Cardiac muscle cell (in vitro differentiated cells and primary cell): ENCODE measurements at places on chromosomes 1 and 21.

DNA sequence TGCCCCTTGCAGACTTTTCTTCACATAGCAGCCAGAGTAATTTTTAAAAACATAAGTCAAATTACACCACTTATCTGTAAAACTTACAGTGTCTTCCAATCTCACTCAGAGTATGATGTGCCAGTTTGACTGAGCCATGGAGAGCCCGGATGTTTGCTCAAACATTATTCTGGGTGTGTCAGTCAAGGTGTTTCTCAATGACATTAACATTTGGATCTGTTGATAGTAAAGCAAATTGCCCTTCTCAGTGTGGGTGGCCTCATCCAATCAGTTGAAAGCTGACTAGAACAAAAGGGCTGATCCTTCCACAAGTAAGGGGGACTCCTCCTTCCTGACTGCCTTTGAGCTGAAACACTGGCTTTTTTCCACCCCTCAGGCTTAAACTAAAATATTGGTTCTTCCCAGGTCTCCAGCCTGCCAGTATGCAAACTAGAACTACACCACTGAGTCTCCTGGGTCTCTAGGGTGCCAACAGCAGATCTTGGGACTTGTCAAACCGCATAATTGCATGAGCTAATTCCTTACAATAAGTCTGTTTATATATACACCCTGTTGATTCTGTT lies 157.9 kb upstream of the CTTNBP2NL start:
- no peak for DNase-seq

GRCh38 chr1:28450561-28450960 lies 55.3 kb upstream of the RCC1 start:
- DNase-seq, result no peak

GRCh38 chr21:21559285-21560045 lies 561.3 kb downstream of the NCAM2 start:
- no peak for DNase-seq

GRCh38 chr1:228216371-228217320 lies 8.8 kb downstream of the OBSCN start:
- no peak for DNase-seq

GRCh38 chr1:153350321-153350957 lies 1.8 kb upstream of the PGLYRP4 start:
- no peak for DNase-seq

GRCh38 chr1:197234581-197234980 lies 33.5 kb upstream of the CRB1 start:
- DNase-seq, result no peak

- no peak for DNase-seq
Measured at GRCh38 chr1:209729436-209729835, 24.8 kb downstream of the HSD11B1 start.

DNA sequence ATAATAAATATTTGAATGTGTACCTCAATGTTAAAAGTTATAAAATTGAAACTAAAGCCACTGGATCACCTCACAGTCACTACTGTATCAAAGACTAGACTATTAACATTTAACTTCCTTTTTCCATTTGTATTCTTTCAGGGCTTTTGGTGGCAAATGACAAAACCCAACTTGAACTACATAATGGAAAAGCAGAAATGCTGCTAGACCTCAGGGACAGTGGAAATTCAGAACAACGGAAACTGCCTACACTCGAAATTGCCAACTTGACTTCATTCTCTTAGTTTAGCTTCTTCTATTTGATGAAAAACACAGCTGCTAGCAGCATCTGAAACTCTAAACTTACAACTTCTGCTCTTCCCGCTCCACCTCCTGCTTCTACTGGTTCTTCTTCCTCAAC lies 34.9 kb upstream of the NTNG1 start:
- no peak for DNase-seq

- no peak for DNase-seq
Measured at GRCh38 chr1:228391411-228392020, 15.1 kb downstream of the TRIM11 start.

DNA sequence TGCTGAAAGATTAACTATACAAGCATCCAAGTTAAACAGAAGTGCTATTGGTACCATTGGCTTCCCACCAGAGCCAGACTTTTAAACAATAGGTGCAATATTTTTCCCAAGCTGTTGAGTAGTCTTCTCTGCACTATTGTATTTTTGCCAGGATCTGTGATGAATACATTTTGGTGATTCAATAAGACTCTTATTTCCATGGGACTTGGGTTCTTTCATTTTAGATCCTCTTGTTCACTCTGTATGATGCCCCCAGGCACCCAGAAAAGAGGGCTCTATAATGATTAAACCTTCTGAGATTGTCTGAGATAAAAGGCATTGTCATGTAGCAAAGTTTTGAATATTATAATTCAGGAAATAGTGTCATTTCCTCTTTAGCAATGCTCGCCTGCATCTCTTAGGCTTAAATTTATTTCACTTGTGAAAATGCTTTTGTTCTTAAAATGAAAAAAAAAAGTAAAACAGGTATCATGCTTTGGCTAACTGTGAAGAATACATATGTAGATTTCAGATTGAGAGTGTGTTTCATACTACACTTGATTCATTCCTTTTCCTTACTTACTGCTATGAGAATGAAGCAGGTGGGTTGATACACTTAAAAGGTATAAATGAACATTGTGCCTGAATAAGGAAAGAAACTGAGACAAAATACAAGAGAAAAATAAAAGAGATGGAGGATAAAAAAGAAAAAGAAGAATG lies 275.0 kb downstream of the HMCN1 start:
- peak; percentile 66 for DNase-seq

DNA sequence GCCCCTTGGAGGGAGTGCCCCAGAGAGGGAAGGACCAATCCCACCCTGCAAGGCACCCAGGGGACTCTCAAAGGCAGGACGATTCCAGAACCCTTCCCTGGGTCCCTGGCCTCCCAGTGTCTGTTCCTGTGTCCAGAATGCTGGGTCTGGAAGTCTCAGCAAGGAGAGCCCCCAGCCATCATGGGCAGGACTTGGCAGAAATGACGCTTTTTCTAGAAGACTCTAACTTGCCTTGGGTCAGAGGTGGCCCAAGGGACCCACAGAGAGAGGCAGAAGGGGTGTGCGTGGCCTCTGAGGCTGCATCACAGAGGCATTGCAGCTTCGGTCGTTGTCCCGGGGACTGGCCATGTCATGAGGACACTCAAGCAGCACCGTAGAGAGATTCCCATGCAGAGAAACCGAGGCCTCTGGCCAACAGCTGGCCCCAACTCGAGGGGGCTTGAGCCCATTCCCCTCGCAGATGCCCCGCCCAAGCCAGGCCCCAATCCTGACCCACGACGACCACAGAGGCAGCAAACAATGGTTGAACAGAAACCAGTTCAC lies 57.8 kb downstream of the WNT9A start:
- no peak for DNase-seq

GRCh38 chr1:112646225-112646624 lies 26.6 kb downstream of the CAPZA1 start:
- no peak for DNase-seq

DNA sequence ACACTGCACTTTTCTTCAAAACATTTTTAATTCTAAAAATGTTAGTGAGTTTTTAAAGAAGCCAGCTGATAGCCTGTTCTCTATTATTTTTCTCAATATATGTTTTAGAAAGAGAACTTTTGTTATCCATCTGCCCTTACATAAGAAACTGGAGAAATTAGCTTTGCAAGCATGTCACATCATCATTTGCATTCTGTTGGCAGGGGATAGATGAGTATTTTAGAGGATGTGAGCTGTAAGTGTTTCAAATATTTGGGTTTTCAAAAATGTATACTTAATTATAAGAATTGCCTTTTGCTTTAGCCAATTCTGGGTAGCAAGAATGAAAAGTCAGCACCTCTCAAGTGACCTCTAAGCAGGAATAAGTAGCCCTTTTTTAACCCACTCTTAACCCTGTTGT lies 7.4 kb downstream of the NFIA start:
- no peak for DNase-seq

GRCh38 chr1:59731591-59731990 lies 83.2 kb upstream of the HOOK1 start:
- DNase-seq, result no peak

GRCh38 chr1:205441716-205442050 lies 14.2 kb downstream of the BLACAT1 start:
- no peak for DNase-seq

GRCh38 chr1:20399196-20399595 lies 86.8 kb downstream of the CAMK2N1 start:
- no peak for DNase-seq

DNA sequence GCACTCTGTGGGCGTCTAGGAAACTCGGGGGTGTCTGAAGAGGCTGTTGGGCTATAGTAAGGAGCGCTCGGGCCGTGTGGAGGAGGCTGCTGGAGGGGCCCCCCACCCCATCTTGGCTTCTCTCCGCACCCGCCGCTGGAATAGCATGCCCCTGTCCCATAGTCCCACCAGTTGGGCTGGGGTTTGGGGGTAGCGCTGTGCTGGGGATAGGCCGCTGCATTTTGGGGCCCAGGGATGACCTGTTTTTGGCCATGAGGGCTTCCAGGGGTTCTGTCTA lies 511 bp downstream of the EFNA3 start:
- no peak for DNase-seq

- DNase-seq, result no peak
Measured at GRCh38 chr1:221087919-221088318, 208.7 kb downstream of the HLX start.

GRCh38 chr1:225427235-225428067 lies at the start of gene LBR:
Gene LBR, minus strand, starts transcription at chr1:225428038. Its CDS starts 3,963 bp downstream, at chr1:225424075.
- DNase-seq, result peak; percentile 67

- DNase-seq, result no peak
Measured at GRCh38 chr1:223482766-223483165, 89.6 kb downstream of the CCDC185 start.

GRCh38 chr1:193476748-193477147 lies 290.3 kb upstream of the B3GALT2 start:
- no peak for DNase-seq

DNA sequence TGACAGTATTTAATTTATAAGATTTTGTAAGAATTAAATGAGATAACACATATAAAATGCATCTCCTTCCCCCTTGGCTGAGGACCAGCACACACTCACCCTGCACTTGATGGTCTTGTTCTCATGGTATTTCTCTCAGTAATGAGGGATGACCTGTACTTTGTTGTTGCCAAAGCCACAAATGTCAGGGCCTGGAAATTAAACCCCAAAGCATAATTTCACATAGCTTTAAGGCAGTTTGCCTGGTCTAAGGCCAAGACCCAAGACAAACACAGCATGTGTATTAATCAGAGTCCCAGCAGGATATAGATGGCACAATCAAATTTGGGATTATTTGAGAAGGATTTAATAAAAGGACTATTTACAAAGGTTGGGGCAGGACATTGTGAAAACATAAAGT lies 48.6 kb upstream of the EPS15 start:
- no peak for DNase-seq

DNA sequence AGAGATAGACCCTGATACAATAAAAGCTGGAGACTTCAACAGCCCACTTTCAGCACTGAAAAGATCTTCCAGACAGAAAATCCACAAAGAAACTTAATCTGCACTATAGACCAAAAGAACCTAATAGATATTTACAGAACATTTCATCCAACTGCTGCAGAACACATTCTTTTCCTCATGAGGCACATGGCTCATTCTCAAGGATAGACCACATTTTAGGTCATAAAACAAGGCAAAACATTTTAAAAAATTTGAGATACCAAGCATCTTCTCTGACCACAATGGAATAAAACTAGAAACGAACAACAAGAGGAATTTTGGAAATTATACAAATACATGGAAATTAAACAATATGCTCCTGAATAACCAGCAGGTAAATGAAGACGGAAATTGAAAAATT lies 15.0 kb upstream of the IL20 start:
- no peak for DNase-seq

DNA sequence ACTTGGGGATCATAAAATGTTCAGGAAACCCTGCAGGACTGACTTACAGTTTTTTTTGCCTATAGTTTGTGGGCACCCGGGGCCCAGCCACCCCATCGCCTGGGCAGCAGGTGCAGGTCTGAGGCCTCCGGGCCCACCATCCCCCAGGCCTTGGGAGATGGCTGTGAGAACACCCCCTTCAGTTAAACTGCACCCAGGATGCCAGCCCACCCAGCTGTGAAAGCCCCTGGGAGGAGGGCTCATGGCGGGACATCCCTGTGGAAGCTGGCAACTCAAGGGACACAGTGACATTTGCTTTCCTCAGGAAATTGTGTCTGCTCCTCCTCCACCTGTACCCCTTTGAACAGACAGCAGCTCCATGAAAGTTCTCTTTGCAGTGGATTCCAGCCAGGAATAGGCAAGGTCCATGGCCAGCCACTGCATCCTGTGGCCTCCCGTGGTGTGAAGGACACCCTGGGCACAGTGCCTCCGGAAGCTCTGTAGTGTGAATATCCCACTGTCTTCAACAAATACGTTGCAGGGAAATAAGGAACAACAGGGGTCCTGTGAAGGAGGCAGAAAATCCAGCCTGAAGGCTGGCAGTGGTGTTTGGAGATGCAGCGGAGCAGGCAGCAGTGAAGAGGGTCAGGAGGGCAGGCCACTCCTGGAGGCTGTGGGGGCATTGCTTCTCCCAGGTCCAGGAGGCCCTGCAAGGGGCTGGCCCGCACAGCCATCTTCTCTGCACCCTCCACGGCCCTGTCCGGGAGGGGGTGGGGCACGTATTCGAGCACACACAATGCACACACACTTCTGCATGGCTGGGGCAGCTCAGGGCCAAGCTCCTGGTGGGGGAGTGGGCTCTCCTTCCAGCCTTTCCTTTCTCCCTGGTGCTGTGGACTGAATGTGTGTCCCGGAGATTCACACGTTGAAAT lies 2.1 kb upstream of the OBSCN start:
- DNase-seq, result peak; percentile 53

GRCh38 chr1:192151176-192151575 lies 7.1 kb upstream of the RGS18 start:
- no peak for DNase-seq

DNA sequence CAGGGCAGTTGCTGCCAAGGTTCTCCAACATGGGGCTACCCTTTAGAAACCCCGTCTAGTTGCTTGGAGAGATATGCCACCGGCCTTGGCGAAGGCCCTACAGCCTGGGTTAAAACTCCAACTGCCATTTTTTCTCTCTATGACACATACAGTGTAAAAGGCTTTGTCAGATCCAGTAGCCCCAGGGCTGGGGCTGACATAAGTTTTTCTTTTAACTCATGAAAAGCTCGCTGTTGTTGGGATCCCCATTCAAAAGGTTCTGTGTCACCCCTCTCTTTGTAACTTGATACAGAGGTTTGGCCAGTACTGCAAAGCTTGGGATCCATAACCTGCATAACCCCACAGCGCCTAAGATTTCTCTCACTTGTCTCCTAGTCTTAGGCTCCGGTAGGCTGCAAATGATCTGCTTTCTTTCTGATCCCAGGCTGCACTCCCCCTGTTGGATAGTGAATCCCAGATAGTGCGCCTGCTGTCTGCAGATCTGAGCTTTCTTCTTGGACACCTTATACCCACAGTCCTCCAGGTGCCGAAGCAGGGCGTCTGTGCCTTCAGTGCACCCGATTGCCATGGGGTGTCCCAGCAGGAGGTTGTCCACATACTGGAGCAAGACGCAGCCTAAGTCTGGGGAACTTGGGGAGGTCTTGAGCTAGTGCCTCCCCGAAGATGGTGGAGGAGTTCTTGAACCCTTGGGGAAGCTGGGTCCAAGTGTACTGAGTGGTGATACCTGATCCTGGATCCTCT lies 406.2 kb downstream of the TGFB2 start:
- DNase-seq, result no peak
